ENCODE measurements at places on chromosomes 7 and 10.

- DNase-seq: no peak
Measured at GRCh38 chr7:55210716-55211115, 154.4 kb upstream of the LANCL2 start.

GRCh38 chr7:117138981-117139380 lies 183.9 kb downstream of the WNT2 start:
- DNase-seq: no peak

DNA sequence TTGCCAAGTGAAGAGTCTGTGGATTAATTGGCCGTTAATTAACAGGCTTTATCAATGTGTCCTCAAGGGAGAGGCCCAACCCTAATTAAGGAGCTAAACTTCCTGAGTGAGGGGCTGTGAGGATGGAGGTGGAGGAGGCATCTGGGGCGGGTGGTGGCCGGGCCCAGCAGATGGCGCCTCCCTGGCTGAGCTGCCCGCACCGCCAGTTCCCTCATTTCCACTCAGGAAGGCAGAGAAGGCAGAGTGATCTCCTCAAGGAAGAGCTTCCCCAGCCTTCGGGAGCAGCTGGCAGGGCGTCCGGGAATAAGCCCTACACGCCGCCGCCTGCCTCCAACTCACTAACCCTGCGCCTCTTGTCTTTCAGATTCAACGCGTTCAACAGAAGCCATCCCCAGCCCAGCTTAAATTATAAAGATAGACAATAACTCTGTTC lies 112.2 kb downstream of the CYTH3 start:
- DNase-seq: peak; percentile 35

- no peak for DNase-seq
Measured at GRCh38 chr7:80532153-80532552, 20.3 kb upstream of the GNAT3 start.

DNA sequence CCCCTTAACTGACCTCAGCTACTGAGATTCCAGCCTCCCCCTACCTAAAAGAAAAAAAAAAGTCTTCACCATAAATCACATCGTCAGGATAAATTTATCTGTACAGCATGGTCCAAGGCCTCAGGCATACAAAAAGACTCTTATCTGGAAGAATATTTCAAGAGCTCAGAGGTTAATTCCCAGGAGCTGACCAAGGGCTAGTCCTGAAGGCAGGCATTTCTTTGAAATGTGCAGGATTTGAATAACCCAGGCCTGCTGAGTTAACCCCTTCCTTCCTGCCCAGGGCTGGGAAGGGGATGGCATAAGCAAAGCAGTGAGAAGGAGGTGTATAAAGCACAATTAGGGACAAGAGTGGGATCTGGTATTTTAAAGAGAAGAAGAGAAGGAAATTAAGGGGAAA lies 111.2 kb downstream of the RNLS start:
- no peak for DNase-seq

GRCh38 chr10:101319241-101319915 lies 34.6 kb upstream of the BTRC start:
- DNase-seq: peak; percentile 12

DNA sequence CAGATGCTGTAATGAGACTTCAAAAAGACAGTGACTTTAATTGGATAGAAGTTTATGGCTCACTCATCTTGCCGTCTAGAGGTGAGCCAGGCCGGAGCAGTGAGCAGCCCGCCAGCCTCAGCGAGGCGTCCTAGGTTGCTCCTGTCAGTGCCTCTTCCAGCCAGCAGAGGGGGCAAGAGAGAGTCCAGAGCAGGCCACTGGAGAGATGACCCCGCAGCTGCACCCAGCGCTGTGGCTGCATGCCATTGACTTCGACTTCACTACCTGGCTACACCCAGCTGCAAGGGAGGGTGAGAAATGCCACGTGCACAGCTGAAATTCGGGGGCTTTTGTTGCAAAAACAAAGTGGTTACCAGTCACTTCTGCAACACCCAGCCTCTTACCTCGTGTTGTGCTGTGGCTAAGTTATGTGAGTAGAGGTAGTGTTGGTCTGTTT lies 26.5 kb downstream of the NUB1 start:
- peak; percentile 86 for DNase-seq

DNA sequence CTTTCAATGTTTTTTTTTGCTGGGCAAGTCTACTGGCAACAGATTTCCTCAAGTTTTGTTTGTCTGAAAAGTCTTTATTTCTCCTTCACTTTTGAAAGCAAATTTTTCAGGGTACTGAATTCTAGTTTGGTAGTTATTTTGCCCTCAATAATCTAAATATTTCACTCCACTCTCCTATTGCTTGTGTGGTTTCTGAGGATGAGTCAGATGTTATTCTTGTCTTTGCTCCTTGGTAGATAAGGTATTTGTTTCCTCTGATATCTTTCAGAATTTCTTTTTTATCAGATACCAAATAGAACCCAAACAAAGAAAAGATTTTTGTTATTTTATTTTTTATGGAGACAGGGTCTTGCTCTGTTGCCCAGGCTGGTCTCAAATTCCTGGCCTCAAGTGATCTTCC lies 99.2 kb upstream of the MALRD1 start:
- DNase-seq: no peak

All from KBM-7 (cell line).